ENCODE measurements at places on chromosomes 5 and 9. TPM values are rescaled to one million over a fixed set of nuclear protein-coding genes. Genes with fewer than 3 reads are reported as not detected.

The MLANA gene
- not detected for polyA plus RNA-seq

The UNC13B gene
- polyA plus RNA-seq, result not detected

The LCN1 gene
- polyA plus RNA-seq, result not detected

The MUSK gene
- not detected for polyA plus RNA-seq

The TDRD7 gene
- polyA plus RNA-seq, result 11.1 TPM

The SV2C gene
- not detected for polyA plus RNA-seq

All from IgD-negative memory B cell (primary cell).